ENCODE measurements at places on chromosomes 3 and 15.

GRCh38 chr3:123576122-123576521 is 8.7 kb downstream of the HACD2 start:
- no peak for DNase-seq

- DNase-seq, result no peak
Observed at GRCh38 chr3:128312271-128312670, 154.4 kb downstream of the DNAJB8 start.

- peak; percentile 44 for DNase-seq
Observed at GRCh38 chr3:149462581-149463011, 11.9 kb upstream of the TM4SF4 start.

DNA sequence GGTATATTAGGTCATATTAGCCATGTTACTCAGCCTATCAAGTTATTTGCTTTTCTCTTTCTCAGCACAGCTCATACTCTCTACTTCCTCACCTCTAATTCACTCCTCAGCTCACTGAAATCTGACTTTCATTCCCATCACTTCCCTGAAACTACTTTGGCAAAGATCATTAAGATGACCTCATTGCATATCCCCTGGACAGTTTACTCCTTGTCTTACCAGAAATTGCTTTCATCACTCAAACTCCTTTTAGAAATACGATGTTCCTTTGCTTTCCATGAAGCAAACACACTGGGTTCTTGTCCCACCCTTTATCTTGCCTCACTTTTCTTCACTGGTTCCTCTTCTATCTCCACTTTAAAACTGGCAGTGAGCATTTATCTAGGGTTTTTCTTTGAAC is 354.4 kb downstream of the TUSC7 start:
- DNase-seq, result no peak

DNA sequence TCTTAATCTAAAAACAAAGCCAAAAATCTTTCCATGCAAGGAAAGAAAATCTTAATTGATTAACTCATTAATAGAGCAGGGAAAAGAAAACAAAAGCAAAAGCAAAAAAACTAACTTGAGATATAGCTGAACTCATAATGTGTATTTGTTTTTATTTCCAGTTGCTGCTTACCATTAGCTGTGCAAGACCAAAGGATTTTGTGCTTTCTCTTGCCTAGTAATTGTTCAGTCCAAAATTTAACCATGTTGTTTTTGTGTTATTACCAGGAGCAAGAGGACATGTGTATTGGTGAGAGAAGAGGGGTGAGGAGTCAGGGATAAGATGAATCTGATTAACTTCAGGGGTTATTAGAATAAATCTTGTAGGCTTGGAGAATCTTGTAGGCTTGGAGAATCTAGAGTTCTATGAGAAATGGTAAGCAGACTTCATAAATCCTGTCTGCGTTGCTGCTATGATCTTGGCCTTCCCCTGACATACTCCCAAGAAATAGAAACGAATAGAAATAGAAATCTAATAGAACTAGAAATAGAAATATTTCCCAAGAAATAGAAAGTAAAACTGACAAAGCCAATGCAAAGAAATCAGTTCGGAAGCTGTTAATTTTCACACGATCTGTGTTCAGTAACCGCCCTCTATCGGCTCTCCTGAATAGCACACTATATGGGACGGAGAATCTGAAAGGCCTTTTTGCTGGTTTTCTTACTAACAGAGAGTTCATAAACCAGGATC is 72.6 kb upstream of the TNFSF10 start:
- DNase-seq, result peak; percentile 92

DNA sequence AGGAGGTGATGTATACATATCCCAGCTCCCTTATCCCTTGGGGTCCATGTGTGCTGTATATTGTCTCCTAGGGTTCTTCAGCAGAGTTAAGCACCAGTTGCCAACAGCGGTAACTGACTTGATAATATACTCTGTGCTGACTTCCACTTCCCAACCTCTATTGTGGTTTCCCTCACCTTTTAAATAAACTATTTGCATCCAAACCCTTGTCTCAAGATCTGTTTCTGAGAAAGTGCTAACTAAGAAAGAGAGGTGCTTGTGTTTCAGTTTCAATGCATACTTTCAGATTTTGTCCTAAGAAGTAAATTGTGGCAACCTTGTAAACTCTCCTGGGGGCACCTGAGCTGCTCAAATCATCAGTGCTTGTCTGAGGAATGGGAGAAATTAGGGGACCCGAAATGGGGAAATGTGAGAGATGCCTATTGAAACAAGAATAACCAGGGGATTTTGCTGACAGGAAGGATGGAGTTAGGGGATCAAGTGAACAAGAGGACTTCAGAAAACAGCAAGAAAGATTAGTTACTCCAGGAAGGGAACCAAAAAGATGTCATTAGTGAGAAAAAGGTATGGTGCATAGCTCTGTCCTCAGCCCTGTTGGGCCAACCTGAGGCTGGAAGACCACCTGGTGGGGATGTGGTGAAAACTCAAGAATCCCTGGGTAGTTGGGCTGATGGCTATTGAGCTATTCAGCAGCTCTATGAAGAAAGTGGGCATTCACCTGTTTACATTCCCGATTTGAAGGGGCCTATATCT is 50.9 kb upstream of the MRPL3 start:
- no peak for DNase-seq

GRCh38 chr15:42133886-42134502 is 22.4 kb downstream of the PLA2G4F start:
- DNase-seq, result peak; percentile 11

DNA sequence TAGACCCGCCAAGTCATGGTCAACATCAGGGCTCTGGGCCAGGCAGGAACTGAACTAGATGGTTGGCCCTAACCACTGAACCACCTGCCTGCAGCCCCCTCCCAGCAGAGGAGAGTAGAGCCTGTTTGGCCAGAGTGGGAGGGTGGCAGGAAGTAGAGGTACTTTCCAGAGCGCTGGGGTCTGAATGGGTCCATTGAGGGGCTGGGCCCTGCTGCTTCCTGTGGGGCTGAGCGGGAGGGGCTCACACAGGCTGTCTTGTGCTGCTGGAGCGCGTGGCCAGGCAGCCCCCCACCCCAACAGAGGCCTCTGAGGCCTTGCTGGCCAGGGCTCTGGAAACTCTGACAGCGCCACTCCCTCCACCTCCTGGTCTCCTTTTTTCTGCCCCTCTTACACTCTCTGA is 17.4 kb downstream of the CSPG4 start:
- DNase-seq, result no peak

GRCh38 chr15:35720019-35720418 is 174.1 kb upstream of the DPH6 start:
- DNase-seq, result no peak

DNA sequence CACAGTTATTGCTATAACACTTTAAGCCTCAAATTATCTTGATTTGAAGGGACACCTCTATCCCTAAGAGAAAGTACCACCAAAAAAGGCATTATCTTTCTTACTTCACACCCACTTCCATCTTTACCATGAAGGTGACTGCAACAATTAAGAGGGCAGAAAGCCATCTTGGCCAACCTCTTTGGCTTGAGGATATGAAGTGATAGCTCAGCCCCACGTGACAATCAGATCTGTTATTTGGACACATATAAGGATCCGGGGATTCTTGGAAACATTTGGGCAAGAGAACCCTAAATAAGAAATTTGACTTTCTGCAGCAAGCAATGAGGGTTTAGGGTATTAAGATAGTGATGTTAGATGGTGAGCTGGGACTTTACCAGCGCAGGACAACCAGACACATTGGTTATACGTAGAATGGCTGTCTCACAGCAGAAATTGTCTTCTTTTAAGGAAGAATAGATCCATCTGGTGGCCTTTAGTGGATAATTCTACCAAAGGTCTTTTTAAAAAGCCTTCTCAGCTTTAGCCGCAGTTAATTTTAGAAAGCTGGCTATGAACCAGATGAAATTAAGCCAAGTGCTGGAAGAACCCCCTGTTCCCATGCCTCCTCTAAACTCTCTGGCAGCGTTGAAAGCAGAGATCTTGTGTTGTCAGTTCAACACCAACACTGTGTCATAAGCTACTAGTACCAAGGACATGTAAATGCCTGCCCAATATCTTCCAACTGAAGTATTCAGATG is 12.3 kb downstream of the HCLS1 start:
- no peak for DNase-seq
